GM23338 (cell line): ENCODE measurements at places on chromosomes 2 and 18.

- DNase-seq = no peak
These were observed 975.6 kb downstream of the DCDC2C start for GRCh38 chr2:4678927-4679326.

- DNase-seq = peak; percentile 73
These were observed 147.8 kb upstream of the ERBB4 start for GRCh38 chr2:212686285-212686895.

DNA sequence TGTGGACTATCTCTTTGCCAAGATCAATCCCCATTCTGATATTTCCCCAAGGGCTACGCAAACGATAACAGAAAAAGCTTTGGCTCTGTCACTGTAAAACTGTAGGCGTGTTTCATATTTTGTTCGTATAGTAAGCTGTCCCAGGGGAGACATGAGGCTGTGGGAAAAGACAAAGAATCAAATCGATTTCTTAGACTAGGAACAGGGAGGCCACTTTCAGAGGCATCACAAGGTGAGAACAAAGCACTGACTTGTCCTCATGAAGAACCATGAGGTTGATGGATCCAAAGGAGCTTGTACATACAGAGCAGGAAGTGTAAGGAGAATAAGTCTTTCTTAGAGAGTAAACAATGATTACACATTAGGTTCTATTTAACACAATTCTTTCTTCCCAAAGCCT is 255.7 kb downstream of the HNMT start:
- no peak for DNase-seq

DNA sequence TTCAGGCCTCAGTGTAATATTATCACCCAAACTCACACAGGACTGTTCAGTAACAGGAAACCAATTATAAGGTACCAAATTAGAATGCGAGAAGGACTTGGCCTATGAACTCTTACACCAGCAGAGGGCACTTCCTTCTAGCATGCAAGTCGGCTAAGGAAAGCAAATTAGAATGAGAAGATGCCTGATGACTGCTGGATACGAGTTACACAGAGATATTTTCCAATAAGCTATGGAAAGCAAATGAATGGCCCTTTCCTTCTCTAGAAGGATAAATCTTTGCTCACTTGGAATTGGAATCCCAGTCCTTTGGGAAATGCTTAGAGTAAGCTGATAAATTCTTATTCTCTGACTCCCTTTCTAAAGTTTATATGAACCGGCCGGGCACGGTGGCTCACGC is 109.8 kb downstream of the AP1S3 start:
- peak; percentile 83 for DNase-seq

DNA sequence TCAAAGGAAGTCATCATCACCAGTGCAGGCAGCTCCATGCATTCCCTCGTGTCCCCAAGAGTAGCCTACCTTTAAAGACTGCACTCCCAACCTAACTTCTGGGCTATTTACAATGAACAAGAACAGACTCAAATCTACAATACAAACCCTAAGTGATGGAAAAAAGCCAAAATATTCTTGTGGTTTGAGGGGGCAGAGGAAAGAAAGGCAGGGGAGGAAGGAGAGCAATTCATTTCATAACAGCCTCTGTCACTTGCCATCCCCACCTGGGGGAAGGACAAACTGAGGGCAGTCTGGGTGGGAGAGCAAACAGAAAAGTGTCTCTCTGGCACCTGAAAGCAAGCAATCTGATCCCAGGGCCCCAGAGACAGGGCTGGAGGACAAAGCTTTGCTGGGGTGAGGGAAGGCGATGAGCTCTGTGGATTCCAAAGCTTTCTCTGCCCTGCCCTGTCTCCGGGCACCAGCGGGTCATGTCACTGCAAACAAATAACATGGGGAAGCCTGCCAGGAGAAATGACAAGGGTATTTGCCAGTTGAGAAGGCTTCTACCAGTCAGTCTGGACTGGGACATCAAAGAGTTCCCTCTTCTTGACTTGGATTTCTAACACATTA is 528.0 kb upstream of the TNP1 start:
- no peak for DNase-seq

DNA sequence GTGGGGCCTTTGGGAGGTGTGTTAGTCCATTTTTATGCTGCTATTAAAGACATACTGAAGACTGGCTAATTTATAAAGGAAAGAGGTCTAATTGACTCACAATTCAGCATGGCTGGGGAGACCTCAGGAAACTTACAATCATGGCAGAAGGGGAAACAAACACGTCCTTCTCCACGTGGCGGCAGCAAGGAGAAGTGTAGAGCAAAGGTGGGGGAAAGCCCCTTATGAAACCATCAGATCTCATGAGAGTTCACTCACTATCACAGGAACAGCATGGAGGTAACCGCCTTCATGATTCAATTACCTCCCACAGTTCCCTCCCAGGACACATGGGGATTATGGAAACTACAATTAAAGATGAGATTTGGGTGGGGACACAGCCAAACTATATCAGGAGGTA is 187.1 kb upstream of the OSR1 start:
- DNase-seq = peak; percentile 27

DNA sequence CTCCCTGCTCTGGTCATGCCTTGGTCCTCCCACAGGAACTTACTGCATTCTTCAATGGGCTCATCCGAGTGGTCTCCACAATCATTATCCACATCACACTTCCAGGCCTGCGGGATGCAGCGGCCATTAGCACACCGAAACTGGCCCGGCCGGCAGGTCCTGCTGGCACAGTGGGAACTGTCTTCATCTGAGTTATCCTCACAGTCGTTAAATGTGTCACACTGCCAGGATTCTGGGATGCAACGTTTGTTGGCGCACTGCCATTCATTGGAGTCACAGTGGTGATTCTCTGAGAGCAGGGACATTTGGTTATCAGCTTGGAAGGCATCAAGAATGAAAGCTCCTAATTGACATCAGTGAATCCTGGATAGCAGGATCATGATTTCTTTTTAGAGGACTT is 104.5 kb downstream of the DHRS9 start:
- DNase-seq = no peak

DNA sequence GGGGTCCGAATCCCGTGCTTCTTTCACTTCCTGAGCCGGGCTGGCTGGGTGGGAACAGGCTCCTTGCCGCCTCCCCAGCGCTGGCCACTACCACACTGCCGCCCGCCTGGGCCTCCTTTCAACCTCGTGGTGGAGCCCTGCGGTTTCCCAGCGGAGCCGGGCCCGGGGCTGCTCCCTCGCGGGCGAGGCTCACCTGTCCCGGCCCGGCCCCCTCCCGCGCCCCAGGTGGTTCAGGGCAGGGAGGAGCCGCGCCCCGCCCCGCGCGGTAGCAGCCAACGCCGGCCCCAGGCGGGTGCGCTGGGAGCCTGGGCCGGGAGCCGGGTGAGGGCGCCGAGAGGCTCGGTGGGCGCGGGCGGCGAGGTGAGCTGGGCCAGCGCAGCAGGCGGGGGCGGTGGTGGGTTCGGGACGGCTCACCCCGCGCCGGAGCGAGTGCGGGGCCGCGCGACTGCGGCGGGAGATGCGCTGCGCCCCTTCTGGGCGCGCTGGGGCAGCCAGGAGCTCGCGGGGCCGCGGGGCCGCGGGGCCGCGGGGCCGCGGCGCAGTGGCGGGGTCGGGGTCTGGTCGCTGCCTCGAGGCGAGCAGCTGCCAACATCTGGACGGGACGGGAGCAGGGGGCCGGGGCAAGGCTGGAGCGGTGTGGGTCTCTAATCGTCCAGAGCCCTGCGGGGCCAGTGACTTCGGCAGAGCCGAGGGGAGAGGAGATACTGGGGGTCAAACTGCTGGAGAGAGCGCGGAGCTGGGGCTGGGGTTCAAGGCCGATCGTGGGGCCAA is at the start of gene LYPD6B:
Gene LYPD6B, plus strand, starts transcription at position 258 of the 771 bp plus-strand sequence. CDS start 92,250 bp downstream, outside the sequence.
- peak; percentile 79 for DNase-seq

GRCh38 chr2:122478771-122479170 is 723.3 kb downstream of the TSN start:
- DNase-seq = no peak

- DNase-seq = no peak
These were observed 28.5 kb downstream of the GPC1 start for GRCh38 chr2:240463866-240464481.

DNA sequence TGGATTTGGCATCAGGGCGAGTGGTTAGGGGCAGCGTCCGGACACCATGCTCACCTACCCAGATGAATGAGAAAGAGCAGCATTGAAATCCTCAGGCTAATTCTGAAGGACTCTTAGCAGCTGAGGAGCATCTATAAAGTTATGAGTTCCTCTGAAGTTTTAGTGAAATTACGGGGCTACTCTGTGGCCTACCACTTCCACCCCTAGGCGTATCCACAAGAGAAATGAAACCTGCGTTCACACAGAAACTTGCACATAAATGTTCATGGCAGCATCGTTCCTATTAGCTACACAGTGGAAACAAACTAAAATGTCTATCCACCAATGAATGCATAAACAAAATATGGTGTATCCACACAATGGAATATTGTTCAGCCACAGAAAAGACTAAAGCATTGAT is 98.0 kb downstream of the GBX2 start:
- no peak for DNase-seq

- no peak for DNase-seq
These were observed 131.6 kb downstream of the CCDC85A start for GRCh38 chr2:56315376-56315775.

GRCh38 chr2:30433541-30434299 is 13.3 kb upstream of the LCLAT1 start:
- peak; percentile 30 for DNase-seq

- peak; percentile 62 for DNase-seq
These were observed 114.7 kb downstream of the DNAH6 start for GRCh38 chr2:84631047-84631446.

DNA sequence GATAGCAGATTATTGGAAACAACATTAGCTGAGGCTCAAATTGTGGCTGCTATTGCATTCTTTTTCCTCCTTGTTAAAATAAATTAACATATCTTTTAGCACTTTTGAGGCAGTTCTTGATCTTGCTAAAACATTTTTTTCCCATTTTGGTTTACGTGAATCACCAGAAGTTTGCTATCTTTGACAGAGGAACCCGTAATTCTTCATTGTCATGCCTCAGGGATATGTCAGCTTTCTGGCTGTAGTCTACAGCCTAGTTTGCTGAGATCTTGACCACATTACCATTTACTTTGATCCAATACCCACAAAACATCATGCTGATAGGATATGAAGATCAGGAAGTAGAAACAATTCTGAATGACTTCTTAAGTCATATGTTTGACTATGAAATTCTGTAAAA is 25.1 kb upstream of the FANCL start:
- no peak for DNase-seq

DNA sequence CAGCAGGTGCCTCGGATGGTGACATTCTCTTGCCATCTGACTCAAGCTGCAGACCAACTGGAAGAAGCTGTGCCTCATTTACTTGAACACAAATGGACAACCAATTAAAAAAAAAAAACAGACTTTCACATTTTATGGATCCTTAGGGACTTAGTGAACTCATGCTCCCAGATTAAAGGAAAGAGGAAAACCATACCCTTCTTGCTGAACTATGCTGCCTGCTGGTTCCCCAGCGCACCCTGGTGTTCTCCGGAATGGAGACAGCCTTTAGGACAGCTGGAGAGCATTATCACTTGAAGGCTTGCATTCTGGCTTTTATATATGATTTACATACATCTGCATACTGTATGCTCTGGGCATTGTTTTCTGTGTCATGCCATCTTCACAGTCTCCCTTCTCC is 370.7 kb downstream of the SLC4A3 start:
- peak; percentile 36 for DNase-seq

- DNase-seq = no peak
These were observed 8.7 kb downstream of the CFAP221 start for GRCh38 chr2:119552902-119553301.

DNA sequence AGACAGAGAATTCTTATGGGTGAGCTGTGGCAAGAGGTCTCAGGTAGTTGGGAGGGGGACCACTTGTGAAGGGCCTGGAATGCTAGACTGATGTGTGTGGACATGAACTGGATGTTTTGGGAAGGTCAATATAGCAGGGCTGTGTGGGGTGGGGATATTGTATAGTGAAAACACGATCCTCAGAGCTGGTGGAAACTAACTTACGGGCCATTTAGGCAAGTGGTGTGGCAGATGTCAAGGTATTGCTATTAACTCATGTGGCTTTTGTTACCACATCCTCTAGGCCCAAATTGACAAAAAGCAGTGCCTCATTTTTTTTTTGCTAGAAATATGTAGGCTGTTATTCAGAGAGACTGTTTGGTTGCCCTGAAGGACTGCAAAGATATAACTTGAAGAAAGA is 8.0 kb upstream of the GALNT1 start:
- no peak for DNase-seq

DNA sequence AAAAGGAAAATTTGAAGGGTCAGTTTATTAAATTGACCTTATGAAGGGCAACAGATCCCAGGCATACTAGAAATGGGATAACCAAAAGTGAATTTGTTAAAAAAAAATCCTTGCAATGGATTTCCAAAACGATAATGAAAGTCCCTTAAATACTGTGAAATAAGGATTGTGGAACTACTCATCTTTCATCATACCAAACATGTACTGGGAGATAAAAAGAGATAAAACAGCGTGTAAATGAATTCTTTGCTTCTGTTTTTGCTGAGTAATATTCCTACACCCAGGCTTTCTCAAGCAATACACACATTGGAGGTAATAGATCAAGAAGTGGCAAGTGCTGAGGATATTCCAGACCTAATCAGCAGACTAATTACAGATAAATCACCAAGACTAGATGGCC is 3.8 kb downstream of the LYPD6 start:
- DNase-seq = no peak

DNA sequence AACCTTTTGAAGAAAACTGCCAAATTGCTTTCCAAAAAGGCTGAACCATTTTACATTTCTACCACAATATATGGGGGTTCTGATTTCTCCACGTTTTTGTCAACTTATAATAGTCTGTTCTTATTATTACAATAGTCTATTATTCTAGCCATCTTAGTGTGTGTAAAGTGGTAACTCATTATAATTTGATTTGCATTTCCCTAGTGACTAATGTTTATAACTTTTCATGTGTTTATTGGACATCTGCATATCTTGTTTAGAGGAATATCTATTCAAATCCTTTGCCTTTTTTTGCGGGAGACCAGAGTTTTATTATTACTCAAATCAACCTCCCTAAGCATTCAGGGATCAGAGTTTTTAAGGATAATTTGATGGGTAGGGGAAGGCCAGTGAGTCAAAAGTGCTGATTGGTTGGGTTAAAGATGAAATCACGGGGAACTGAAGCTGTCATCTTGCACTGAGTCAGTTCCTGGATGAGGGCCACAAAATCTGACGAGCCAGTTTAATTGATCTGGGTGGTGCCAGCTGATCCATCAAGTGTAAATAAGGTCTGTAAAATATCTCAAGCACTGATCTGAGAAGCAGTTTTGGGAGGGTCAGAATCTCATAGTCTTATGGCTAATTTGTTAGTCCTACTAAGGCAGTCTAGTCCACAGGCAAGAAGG is 303.4 kb upstream of the NCKAP5 start:
- DNase-seq = no peak

DNA sequence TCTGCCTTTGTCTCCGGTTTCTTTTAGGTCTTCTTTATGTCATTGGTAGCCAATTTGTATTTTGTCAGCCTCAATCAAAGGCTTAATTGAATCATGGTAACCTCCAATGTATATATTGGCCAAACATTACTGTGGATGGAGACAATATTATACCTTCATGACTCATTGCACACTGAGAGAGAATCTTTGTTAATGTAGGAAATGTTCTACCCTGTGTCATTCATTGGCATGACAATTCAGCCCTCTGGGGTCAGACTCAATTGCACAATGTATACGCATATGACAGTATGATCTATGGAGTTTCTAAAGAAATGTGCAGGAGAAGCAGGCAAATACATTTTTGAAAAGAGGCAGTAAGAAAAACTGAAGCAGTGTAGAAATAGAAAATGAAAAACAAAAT is 162.6 kb downstream of the PDE11A start:
- no peak for DNase-seq
